ENCODE measurements at places on chromosomes 4 and X.

- no peak for DNase-seq
These were observed 71.3 kb upstream of the LHFPL1 start for GRCh38 chrX:112751076-112751475.

DNA sequence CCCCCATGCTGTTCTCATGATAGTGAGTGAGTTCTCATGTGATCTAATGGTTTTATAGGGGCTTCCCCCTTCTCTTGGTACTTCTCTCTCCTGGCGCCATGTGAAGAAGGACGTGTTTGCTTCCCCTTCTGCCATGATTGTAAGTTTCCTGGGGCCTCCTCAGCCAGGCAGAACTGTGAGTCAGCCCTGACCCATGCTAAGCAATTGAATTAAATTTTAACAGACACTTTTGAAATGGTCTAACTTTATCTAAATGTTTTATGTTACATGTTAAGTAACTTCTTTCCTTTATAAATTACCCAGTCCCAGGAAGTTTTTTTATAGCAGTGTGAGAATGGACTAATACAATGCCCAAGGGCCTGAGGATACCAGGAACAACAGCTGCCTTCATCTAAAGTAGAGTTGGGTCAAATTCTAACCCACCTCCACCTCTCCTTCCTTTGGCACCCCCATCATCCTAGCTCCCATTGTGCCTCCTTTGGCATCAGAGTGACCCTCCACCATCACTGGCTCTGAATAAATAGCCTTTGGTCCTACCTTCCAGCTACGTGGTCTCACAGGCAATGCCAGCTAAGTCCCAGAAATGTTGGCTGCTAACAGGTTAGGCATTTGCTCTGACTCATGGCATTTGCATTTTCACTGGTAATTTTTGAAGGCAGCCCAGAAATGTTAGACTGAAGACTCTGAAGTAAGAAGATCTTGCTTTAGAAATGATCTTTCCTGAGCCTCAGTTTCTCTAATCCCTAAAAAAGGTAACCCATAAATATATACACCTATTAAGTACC, 182.1 kb downstream of the MOSPD2 start:
- DNase-seq: peak; percentile 2

DNA sequence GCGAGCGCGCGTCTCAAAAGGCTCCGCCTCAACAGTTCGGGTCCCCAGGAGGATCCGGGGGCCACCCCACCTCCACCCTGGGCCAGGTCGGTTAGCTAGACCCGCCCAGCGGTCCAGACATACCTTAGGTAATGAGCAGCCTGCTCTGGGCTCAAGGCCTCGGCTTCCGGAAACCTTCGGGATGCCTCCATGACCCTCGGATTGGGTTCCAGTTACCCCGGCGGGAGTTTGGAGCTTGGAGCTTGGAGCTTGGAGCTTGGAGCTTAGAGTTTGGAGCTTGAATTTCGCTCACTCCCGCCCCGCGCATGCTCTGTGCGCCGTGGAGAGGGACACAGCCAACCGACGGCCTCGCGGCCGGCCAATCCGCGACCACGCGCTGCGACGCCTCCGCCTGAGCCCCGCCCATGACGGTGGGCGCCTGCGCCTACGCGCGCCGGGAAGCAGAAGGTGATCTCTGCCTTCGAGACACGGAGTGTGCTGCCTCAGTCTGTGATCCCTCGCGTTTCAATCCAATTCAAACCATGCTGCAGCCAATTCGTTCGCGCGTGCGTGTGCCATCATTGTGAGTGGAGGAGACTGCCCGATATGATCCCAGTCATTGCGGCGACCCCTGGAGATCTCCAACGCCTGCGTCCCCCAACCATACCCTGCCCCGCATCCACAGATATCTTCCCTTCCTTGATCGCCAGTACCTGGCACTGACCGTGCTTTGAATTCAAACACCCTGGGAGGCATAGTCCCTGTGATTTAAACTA, at the start of gene ERCC6L:
ERCC6L (minus strand) TSS at position 307 of the 755 bp plus-strand sequence; CDS start at position 191, 116 bp downstream.
- peak; percentile 95 for DNase-seq

GRCh38 chr4:150152766-150153165, 74.5 kb downstream of the DCLK2 start:
- DNase-seq: no peak

DNA sequence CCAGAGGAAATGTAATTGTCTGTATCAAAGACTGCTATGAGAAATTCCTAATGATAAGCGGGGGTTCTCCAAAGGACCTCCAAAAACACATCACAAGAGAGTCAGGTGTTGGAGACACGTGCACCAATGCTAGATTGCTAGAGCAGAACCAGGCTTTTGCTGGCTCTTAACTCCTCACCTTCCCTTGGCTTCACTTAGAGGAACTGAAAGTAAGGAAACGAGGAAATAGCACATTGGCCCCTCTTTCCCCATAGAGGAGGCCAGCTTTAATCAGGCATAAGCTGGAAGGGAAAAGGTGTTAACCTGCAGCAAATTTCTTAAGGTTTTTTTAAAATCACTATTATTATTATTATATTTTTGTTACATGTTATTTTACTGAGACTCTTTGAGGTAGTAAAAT, 13.6 kb downstream of the OTC start:
- DNase-seq: no peak

DNA sequence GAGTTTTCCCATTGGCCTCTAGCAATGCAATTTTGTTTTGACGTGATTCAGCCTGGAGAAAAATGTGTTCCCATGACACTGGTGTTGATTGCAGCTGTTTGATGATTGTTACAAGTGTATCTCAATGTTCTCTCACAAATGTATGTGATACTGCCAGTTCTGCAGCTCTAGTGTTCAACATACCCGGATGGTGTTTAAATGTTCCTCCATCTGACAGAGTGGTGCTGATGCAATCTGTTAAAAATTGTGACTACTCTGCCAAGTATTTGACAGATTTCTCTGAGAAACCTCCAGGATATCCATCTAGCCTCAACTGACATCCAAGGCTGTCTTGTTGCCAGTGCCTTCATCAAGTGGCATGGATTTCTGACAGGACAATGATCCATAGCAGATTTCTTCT, 657.2 kb upstream of the DIAPH2 start:
- DNase-seq: no peak

DNA sequence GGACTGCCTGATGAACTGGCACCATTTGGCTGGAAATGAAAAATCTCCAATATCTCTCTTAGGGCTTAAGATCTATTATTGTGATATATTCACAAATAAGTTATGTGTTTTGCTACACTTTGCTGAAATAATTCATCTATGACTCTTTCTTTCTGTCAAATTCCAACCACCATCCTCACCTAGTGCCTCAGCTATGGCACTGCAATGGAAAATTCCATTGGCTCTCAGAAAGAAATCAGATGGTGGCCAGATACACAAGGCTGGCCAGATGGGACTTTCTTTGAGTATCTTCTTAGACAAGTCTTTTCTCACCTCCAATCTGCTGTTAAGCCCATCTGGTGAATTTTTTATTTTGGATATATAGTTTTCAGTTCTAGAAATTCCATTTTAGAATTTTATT, 28.0 kb downstream of the NAT8L start:
- DNase-seq: no peak

DNA sequence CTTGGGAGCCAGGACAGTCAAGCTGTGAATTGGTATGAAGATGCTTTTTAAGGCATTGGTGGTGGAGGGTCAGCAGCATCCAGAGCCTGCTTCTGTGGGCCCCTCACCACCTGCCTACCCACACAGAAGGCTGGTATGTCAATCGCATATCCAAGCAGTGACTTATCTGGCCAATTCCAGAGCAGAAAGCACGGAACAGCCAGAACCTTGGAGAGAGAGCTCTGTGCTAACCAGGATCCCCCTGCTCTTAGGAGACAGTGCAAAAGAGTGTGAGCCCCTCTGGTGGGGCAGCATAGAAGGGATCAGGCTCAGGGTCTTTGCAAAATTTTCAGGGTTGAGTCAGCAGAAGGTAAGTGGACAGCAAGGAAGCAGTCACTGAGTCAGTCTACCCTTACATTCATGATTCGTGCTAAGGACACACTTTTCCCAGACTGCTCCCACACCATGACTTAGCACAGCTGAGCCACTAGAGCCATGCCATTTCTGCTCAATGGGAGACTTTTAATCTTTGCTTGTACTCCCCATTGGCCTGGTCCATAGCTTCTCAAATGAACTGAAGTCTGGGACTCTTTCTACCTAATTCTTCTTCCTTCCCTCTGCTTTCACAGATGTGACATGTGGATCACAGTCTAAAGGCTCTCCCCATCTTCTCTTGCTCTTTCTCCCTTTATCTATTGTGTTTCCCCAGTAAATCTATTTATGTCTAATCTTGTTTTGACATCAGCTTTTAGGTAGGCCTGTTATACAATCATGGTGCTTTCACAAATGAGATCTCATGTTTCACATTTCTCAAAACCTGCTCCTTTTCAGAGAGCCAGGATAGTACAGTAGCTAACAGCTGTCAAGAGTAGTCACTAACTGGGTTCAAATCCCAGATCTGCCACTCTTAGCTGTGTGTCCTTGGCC, 20.0 kb downstream of the MORF4L2 start:
- DNase-seq: no peak

GRCh38 chrX:13711141-13711540, 22.2 kb downstream of the RAB9A start:
- DNase-seq: no peak

GRCh38 chr4:30844861-30845582, 124.9 kb downstream of the PCDH7 start:
- DNase-seq: no peak

DNA sequence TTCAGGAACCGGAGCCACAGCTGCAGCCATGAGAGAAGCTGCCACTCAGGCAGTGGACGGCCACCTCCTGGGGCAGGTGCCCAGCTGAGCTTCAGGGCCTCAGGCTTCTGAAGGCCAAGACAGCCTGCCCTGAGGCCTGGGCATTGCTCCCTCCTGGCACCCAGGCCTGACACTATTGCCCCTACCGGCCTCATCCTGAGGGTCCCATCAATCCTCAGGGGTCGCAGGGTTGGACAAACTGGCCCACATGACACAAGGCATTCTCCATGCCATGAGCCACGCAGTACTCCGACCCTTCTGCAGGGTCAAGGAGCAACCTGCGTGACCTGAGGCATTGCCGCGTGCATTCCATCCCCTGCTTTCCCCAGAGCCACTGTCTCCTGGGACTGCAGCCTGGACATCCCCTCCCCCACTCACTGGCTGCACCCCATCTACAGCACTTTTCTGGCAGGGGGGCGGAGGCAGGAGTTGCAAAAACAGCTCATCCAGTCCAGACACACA, 3.0 kb upstream of the ZFP92 start:
- no peak for DNase-seq

GRCh38 chr4:171430495-171430894, 382.7 kb upstream of the GALNTL6 start:
- no peak for DNase-seq

GRCh38 chrX:100447655-100448397, 37.8 kb upstream of the PCDH19 start:
- DNase-seq: peak; percentile 67

DNA sequence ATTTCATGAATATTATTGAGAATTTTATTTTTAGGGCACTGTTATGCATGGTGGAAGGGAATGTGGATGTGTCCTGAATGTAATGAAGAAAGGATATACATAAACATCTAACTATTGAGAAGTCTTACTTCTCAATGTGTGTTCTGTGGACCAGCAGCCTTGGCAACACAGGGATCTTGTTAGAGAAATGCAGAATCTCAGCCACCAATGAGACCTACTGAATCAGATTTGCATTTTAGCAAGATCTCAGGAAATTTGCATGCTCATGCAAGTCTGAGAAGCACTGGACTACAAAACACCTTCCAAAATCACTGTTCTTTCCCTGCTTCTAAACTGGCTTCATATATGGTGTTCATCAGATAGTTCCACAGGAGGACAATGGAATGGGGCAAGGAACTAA, 139.7 kb upstream of the WDFY3 start:
- DNase-seq: no peak

DNA sequence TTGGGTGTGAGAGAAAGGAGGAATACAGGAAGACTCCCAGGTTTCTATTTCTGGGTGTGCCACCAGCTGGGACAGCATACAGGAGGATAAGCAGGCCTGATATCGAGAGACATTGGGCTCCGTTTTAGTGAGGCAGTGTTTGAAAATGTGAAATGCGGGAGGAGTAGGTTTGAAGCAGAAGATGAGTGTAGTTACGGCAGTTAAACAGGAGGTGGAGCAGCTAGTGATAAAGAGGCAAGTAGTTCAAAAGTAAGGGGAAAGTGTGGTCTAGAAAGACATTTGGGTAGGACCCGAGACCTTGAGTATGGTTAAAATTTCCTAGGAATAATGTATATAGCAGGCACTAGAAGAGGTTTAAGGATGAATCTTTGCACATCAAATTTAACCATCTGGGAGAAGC, 42.4 kb downstream of the DCUN1D4 start:
- DNase-seq: peak; percentile 41

GRCh38 chr4:79673377-79673776, 265.3 kb upstream of the GK2 start:
- no peak for DNase-seq

DNA sequence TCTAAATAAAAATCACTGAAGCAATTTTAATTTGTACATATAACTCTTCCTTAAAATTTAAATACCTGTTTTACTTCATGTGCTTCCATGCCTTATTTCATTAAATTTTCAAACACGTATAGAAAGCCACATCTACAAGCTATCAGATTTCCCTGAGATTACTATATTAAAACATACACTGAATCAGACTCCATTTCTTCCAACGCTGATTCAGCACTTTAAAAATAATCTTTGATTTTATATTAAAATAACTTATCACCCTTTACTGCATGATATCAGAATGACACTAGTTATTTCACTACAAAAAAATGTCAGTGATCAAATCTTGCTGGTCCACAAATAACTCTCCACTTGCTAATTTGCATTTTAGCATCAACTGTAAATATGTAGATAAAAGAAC, 550.8 kb downstream of the IL1RAPL1 start:
- DNase-seq: no peak

DNA sequence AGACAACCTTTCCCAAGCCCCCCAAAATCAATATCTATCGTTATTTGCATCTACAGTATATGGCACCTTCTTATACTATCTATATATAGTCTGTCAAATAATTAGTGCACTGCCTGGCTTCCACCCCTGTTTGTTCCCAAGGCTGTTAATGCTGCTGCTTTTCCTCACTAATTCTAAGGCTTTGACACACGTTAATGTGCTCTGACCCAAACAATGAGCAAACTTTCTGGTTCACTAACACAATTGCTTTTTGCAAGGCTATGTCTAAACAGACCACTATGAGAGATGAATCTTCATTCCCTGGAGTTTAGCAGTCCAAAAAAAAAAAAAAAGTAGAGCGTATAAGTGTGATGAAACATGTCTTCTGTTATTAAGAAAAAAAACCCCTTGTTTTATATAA, 360.9 kb upstream of the AGA start:
- no peak for DNase-seq

DNA sequence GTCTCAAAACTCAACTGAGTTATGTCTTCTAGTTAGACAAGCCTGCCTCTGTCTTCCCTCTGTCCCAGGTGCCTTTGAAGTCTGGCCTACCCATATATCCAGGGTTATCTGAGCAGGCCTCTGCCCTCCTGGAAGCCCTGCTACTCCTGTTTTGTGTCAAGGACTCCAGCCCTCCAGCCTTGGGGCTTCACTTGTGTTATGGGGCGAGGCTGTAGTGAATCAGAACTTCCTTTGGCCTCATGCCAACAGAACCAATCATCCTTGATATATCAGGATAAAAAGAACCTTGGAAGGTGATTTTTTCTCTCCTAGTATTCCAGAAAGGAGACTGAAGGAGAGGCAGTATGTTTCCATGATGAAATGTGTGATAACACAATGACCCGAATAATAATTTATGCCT, 8.9 kb upstream of the ADGRG4 start:
- no peak for DNase-seq

GRCh38 chr4:139658586-139659382, 6.8 kb upstream of the MGST2 start:
- DNase-seq: no peak

GRCh38 chr4:121016611-121017010, 55.7 kb downstream of the NDNF start:
- DNase-seq: no peak
